Activated T-helper 9 cell treated with anti-CD3 and anti-CD28 coated beads, Interleukin-2, amount 50 U/mL, for 16 hours (primary cell): ENCODE measurements at places on chromosomes 5 and 9.

DNA sequence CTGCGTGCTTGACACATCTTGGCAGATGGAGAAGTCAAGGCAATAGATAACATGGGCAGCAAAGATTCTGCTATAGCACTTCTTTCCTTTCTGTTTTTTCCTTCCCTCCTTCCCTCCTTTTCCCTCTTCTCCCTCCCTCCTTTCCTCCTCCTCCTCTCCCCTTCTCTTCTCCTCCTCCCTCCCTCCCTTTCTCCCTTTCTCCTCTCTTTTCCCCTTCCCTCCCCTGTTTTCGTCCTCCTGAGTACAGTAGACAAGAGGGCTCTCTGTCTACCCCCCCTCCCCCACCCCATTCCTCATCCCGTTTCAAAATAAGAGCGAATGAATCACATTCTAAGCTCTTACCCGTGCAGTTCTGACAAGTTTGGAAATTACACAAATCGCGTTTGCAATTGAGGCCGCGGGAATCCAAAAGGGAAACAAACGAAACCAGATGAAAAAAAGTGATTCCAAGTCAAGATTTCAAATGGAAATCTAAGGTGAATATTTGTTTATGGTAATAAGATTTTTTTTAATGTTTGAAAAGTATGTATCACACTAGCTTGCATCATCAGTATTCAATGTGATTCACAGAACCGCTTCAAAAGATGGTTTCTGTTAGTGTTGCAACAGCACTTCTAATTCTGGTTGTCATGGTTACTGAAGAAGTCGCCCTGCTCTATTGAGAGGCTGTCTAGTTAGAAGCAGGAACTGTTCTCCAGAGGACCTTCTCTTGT lies 1.3 kb downstream of the NIM1K start:
- DNase-seq = peak; percentile 3

DNA sequence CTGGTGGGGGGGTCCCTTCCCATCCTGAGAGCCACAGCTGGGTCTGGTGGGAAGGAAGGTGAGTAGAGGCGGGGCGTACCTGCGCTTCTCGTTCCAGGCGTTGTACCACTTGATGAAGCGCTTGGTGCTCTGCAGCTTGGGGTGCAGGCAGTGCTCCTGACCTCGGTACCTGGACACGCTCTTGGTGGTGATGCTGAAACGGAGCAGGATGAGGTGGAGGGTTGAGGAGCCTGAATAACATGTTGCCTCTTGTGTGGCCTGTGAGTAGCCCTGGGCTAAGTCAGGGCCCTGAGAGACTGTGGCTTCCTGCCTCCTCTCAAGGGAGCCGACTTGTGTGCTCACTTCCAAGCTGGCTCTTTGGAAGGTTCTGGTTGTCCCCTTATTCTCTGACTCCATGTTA lies 4.3 kb downstream of the CXCL14 start:
- DNase-seq = no peak

GRCh38 chr9:31243386-31243785 lies 1141.1 kb upstream of the ACO1 start:
- no peak for DNase-seq

DNA sequence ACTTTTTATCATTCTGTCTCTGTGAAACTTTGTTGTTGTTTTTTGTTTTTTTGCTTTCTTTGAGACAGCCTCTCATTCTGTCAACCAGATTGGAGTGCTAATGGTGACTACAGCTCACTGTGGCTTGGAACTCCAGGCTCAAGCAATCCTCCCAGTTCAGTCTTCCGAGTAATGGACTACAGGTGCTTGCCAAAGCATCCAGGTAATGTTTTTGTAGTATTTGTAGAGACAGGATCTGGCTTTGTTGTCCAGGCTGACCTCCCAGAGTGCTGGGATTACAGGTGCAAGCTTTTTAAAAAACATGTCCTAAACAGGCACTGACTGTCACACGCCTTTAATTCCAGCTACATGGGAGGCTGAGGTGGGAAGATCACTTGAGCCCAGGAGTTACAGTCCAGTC lies 235.1 kb downstream of the MEF2C start:
- no peak for DNase-seq

DNA sequence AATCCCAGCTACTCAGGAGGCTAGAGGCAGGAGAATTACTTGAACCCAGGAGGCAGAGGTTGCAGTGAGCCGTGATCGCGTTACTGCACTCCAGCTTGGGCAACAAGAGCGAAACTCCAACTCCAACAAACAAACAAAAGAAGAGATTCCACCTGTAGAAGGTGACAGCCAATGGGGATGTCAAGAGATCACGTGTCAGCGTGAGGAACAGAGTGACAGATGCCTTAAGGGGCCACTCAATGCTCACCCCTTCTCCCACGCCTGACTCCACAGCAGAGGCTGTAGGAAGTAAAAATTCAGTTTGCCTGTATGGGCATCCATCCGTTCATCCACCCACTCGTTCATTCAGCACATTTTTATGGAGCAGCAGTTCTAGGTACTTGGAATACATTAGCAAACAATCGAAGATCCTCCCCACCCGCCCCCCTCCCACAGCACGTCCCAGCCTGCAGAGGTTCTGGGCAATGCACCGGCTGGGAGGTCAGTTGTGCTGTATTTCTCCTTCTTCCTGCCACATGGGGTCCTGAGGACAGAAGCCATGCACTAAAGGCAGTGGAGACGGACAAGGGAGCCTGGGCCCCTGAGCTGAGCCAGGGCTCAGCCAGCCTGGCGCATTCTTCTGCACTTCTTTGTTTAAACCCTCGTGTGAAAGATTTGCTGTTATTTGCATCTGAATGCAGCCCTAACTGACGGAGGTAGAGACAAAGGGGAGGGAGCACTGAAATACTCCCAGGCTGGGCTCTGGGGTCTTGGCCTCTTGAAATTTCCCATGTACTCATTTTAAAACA lies 11.3 kb upstream of the RNF130 start:
- DNase-seq = no peak

DNA sequence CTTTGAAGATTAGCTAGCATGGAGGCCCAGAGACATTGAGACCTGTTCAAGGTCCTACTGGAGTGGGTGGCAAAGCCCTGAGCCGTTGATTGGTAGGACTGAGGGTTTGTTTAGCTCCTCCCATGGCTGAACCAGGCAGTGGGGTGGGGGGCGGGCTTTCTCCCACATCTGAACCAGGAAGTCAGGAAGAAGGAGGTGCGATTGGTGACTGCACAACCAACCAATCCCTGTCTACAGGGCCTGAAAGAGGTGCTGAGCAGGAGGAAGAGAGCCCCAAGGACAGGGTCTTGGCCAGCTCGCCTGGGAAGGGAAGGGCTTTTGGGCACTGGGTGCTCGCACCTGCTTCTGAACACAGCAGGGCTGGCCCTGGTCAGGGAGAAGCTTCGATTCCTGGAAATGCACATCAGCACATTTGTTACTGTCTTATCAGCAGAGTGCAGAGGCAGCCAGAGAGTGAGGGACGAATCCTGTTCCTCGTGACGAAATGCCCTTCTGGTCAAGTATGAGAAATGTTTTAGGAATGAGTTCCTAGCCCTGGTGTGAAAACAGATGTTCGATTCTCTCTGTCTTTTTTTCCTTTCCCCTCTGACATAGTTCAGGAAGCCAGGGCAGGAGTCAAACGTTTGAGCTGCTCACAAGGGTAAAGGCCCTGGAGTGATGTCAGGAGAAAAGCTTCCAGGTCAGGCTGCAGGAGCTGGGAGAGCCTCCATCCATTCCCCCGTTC lies 294.8 kb upstream of the KLF4 start:
- no peak for DNase-seq

- DNase-seq = no peak
Observed at GRCh38 chr5:170360709-170361108, 28.5 kb downstream of the KCNMB1 start.

GRCh38 chr5:137073189-137073588 lies 425.9 kb downstream of the SPOCK1 start:
- DNase-seq = no peak
